Ovary (tissue), 10 donors: ENCODE measurements at places on chromosomes 12 and 14. TPM values are rescaled to one million over a fixed set of nuclear protein-coding genes. Genes with fewer than 3 reads are reported as not detected.

DNA sequence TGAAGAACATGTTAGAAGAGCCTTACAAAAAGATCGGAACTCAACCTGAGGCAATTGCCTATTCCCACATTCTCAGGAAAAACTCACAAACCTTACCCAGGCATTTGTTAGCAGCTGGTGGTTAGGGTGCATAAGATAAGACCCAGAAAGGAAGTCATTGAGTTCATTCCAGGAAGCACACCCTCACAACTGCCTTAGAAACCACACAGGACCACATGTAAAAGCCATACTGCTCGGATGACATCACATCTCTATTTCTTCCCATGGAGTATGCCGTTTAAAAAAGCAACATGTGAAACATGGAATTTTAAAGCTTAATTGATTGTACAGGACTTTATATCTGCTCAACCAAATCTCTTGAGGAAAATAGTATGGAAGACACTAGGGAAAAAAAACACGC, 411.2 kb downstream of the DAD1 start:
- DNase-seq, result no peak

GRCh38 chr12:2613326-2614073, 181.3 kb upstream of the FKBP4 start:
- no peak for DNase-seq

DNA sequence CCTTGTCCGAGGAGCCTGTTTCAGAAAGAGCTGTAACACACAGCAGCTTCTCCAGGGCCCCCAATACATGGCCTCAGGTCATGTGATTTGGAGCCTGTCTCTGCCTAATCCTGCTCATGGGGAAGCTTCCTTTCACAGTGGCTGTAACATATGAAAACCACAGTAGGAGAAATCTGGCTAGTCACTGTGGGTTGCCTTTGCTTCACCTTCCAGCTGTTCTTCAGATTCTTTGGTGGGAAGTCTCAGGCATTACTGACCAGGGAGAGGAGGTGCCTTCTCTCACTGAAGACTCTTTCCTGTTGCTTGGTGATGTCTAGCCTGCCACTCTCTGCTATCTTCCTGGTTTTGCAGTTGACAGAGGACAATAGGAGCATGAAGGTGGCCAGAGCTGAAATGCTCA, 350.6 kb downstream of the DPF3 start:
- DNase-seq, result no peak

The PLEK2 gene
- total RNA-seq, result 2.8 TPM

- no peak for DNase-seq
These were observed 19.2 kb upstream of the CACNA2D4 start for GRCh38 chr12:1937481-1938224.

The MYH7 gene
- total RNA-seq, result 0.96 TPM

- peak; percentile 64 for DNase-seq
These were observed 1.8 kb downstream of the SMIM41 start for GRCh38 chr12:52081263-52081733.

- DNase-seq, result no peak
These were observed 415.7 kb upstream of the ATP2B1 start for GRCh38 chr12:90124289-90124688.

DNA sequence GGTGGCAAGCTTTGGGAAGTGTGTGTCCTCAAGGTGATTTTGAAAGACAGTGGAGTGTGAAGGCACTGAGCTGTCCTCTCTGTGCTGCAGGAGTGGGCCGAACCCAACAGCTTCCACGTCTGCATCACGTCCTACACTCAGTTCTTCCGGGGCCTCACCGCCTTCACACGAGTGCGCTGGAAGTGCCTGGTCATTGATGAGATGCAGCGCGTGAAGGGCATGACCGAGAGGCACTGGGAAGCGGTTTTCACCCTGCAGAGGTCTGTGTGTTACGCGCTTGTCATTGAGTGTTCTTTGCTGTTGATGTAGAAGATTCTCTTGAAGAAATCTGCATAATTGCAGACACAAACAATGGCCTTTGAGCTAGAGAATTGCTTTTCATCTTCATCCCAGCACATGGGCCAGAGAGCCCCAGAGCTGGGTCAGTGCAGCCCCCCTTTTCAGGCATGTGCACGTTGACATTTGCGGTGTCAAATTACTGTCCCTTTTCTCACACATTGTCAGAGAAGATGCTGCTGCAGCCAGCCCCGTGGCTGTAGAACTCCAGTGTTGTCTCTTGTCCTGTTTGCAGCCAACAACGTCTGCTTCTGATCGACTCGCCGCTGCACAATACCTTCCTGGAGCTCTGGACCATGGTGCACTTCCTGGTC, 63.3 kb downstream of the EP400 start:
- no peak for DNase-seq

- DNase-seq, result no peak
These were observed 25.5 kb upstream of the FBXO34 start for GRCh38 chr14:55245657-55246268.

The ITGB7 gene
- 1.8 TPM for total RNA-seq

- DNase-seq, result peak; percentile 65
These were observed 71.9 kb downstream of the CRACR2A start for GRCh38 chr12:3680919-3681594.

The DNAJC22 gene
- 3.4 TPM for total RNA-seq

DNA sequence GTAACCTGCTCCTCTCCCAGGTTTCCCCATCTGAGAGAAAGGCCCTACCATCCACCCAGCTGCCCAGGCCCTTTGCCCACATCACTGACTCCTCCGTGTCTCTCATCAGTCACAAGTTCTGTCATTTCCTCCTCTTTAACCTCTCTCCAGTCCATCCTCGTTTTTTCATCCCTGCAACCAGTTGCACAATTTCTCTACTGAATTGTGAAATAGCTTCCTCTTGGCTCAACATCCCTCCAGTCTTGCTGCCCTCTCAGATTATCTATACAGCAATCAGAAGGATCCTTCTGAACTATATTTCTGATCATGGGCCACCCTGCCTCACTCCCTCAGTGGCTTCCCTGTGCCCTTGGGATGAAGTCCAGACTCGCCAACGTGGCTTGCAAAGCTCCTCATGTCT, 6.8 kb downstream of the FAM161B start:
- no peak for DNase-seq

DNA sequence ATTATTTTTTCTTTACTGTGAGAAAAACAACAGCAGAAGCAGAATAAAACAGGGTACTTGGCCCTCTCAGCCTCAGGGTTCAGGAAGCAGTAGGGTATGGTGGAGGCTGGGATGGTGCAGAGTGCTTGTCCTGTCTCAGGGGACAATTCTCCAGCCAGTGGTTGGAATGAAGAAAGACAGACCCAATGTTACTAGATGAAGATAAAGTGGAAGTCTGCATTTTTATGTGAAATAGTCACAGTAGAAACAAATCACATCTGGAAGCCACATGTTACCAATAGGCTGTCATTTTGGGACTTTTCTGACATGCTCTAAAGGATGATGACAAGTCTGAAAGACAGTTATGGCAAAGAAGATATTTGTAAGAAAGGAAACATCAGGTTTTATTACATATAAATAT, 32.3 kb downstream of the PROX2 start:
- no peak for DNase-seq

The HCAR3 gene
- total RNA-seq, result not detected

The SBNO1 gene
- total RNA-seq, result 13.7 TPM

GRCh38 chr12:1350934-1351240, 243.5 kb downstream of the FBXL14 start:
- no peak for DNase-seq

The APOLD1 gene
- 11.7 TPM for total RNA-seq

- DNase-seq, result no peak
These were observed 31.3 kb downstream of the PRKD1 start for GRCh38 chr14:29896354-29896821.

The GALNT16 gene
- total RNA-seq, result 3.5 TPM

The LRRC43 gene
- total RNA-seq, result 1.5 TPM

GRCh38 chr12:75767957-75768356, 256.5 kb upstream of the KRR1 start:
- no peak for DNase-seq

The TUBA1A gene
- total RNA-seq, result 158 TPM

GRCh38 chr14:88552876-88553275, 1.9 kb downstream of the PTPN21 start:
- DNase-seq, result no peak

The ANKS1B gene
- 5.0 TPM for total RNA-seq

GRCh38 chr14:75340921-75341320, 62.3 kb downstream of the FOS start:
- peak; percentile 42 for DNase-seq

DNA sequence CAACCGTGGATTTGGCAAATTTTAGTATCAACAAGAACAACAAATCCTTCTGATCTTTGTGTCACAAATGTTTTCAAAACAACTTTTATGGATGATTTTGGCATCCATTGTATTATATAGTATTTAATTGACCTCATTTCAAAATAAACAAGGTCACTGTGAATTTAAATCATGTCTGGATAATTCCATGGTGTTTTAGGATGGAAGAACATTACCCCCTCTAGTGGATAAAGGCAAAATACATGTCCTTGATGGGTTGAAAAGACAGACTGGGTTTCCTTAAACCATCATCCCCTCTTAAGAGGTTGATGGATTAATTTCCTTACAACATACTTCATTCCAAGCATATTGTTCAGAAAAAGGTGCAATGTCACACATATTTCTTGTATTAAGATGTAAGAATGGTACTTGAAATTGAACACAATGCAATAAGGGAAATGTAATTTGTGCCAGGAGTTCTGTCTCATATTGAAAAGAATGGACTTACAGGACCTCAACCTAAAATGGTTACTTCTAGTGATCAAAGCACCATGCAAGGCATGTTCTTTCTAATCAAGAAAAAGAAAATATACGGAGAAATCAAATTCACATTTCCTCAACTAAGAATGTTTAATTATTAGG, 352.0 kb downstream of the BCAT1 start:
- DNase-seq, result no peak

DNA sequence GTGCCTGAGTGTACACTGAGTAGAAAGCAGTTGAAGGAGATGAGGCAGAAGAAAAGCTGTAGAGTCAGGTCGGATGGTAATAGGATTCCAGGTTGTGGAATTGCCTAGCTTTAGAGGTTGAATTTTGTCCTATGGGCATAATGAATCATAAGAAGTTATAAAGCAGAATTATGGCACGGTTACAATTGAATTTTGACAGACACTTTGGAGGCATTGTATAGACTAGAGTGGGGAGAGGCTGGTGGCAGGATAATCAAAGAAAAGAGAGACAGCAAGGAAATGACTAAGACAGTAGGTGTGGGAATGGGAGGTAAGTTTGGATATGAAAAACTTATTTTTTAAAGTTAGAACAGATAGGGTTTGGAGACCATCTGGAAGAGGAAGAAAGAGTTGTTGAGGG, 102.6 kb downstream of the NTN4 start:
- DNase-seq, result no peak

- no peak for DNase-seq
These were observed 46.0 kb upstream of the EVL start for GRCh38 chr14:100019156-100019744.

The GZMB gene
- not detected for total RNA-seq

- no peak for DNase-seq
These were observed 38.8 kb downstream of the MDM1 start for GRCh38 chr12:68293347-68293746.

The FOXG1 gene
- 0.22 TPM for total RNA-seq

DNA sequence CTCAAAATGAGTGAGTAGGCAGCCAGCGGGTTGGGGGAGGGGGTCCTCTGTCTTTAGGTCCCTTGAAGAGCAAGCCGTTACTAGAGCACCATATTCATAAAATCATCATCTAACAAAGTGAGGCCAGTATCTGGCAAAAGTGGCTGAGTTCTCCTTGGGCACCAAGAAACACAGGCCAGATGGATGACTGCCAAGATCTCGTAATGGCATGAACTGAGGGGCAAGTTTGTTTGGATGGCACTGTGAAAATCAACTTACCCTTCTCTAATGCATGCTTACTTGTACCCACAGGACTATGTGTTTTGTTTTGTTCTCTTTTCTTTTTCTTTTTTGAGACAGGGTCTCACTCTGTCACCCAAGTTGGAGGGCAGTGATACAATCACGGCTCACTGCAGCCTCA, 41.6 kb downstream of the GNPTAB start:
- DNase-seq, result no peak

GRCh38 chr12:104669089-104669721, 212.5 kb downstream of the CHST11 start:
- peak; percentile 39 for DNase-seq

GRCh38 chr12:94980577-94980976, 22.9 kb downstream of the NDUFA12 start:
- DNase-seq, result no peak

The NGB gene
- not detected for total RNA-seq

The CBLN3 gene
- 2.0 TPM for total RNA-seq

DNA sequence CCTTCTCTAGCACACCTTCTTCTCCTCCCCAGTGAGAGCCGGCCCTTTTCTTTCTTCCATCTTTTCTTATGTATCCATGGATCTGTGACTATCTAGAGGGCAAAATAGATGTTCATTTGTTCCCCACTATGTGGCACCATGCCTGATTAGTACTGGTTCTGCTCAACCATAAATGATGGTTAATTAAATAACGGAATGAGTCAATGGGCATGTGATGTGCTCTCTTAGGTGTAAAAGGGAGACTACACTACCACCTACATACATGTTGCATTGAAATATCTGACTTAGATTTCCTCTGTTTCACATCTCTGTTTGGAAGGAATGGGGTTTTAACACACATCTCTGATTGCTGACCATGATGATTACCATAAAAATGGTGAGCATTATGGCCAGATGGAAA, 116.5 kb downstream of the BTG1 start:
- DNase-seq, result no peak

DNA sequence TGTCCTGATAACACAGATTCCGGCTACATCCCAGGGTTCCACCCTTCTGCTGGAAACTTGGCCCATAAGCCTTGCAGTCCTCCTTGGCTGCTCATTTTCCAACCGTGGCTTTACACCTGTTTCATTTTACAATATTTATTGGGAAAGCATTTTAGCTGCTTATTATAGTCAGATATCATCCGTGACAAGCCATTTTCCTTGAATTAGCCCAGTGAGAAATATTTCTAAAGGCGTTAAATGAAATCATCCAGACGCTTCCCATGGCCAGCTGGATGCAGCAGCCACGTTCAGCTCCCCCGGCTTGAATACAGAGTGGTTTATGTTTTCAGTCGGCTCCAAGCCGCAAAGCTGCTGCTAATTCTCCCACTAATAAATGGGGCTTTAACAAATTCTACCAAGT, 245.0 kb upstream of the PELI2 start:
- DNase-seq, result no peak

DNA sequence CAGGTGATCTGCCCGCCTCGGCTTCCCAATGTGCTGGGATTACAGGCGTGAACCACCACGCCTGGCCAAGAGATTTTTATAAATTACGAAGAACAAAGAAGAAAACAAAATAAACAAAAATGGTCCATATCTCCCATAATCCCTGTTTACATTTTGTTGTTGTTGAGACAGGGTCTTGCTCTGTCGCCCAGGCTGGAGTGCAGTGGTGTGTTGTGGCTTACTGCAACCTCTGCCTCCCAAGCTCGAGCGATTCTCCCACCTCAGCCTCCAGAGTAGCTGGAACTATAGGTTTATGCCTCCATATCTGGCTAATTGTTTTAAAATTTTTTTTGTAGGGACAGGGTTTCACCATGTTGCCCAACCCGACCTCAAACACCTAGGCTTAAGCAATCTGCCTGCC, 156.1 kb downstream of the ZNF664 start:
- no peak for DNase-seq
